ENCODE measurements at places on chromosomes 11 and 22. TPM values are rescaled to one million over a fixed set of nuclear protein-coding genes. Genes with fewer than 3 reads are reported as not detected.

GRCh38 chr22:32103658-32104315, 55.3 kb downstream of the C22orf42 start:
- DNase-seq, result no peak
- H3K36me3 ChIP-seq, result no peaks in the 10 kb centered on the region
- no peaks in the 10 kb centered on the region for H3K27me3 ChIP-seq
- no peak overlapping the region for H3K4me3 ChIP-seq
- no peak overlapping the region for H3K27ac ChIP-seq

DNA sequence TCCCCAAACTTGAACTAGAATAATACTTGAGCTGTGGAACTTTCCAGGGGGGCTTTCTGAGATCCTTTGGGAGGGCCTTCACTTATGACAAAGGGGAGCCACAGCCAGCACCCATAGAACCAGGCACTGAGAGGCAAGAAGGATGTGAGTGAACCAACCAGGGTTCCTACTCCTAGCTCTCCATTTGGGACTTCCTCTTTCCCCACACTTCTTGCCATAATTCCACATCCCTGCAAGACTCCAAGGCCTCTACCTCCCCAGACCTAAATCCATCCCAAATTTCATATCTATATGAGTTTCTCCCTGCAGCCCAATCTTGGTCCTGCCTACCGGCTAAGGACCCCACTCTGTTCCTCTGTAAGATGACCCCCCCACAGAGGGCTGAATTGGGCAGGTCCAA, 31.5 kb downstream of the NRXN2 start:
- no peak overlapping the region for H3K27ac ChIP-seq
- no peak for DNase-seq
- no peaks in the 10 kb centered on the region for H3K27me3 ChIP-seq
- no peaks in the 10 kb centered on the region for H3K36me3 ChIP-seq
- peaks cover 4% of the 10 kb centered on the region for H3K4me1 ChIP-seq
- H3K4me3 ChIP-seq, result no peak overlapping the region

DNA sequence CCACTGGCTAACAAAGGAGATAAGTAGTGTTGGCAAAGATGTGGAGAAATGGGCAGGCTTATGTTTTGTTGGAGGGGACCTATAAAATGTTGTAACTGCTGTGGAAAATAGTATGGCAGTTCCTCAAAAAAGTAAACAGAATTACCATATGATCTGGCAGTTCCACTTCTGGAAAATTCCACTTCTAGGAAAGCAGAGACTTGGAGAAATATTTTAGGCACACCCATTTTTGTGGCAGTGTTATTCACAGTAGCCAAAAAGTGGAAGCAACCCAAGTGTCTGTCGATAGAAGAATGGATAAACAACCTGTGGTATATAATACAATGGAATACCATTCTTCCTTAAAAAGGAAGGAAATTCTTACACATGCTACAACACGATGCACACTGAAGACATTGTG, 57.0 kb upstream of the ADORA2A start:
- no peaks in the 10 kb centered on the region for H3K27me3 ChIP-seq
- peaks cover 2% of the 10 kb centered on the region for H3K36me3 ChIP-seq
- no peaks in the 10 kb centered on the region for H3K4me1 ChIP-seq
- H3K4me3 ChIP-seq, result no peak overlapping the region
- no peak for DNase-seq

GRCh38 chr11:45216031-45216430, 69.6 kb downstream of the PRDM11 start:
- no peaks in the 10 kb centered on the region for H3K27me3 ChIP-seq
- H3K4me3 ChIP-seq, result no peak overlapping the region
- no peaks in the 10 kb centered on the region for H3K4me1 ChIP-seq

DNA sequence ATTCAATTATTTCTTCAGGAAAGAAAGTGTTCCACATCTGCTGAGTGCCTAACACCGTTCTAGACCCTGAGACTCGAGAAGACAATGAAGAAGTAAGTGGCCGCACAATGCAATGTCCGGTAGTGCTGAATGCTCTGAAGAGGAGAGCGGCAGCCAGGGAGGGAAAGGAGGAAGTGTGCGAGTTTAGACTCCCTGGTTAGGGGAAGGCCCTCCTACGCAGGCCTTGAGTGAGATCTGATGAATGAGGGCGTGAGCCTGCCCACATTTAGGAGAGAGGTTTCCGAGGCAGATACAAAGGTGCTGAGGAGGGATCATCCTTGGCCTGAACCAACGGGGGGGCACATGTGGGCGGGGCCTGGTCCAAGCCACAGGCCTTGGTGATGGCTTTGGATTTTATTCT, 558.6 kb downstream of the NTM start:
- no peak overlapping the region for H3K4me3 ChIP-seq
- H3K27ac ChIP-seq, result no peak overlapping the region
- no peak for DNase-seq
- no peaks in the 10 kb centered on the region for H3K4me1 ChIP-seq
- no peaks in the 10 kb centered on the region for H3K36me3 ChIP-seq

DNA sequence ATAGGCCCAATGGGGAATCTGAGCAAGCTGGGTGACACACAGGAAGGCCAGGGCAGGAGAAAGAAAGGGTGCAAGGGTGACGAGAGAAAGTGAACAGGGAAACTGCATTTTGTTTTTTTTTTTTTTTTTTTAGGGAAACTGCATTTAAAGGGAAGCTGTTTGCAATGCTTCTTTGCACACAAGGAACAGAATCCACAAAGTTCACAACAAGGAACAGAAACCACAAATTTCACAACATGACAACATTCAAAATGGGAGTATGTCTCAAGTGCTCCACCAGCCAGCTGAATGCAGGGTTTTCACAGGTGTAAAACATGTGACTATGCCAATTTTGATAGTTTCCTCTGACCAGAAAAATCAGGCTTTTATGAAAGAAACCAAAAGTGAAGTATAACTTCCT, 6.8 kb upstream of the PLAAT3 start:
- peaks cover 19% of the 10 kb centered on the region for H3K4me1 ChIP-seq
- no peaks in the 10 kb centered on the region for H3K27me3 ChIP-seq
- no peak overlapping the region for H3K27ac ChIP-seq
- DNase-seq, result no peak

DNA sequence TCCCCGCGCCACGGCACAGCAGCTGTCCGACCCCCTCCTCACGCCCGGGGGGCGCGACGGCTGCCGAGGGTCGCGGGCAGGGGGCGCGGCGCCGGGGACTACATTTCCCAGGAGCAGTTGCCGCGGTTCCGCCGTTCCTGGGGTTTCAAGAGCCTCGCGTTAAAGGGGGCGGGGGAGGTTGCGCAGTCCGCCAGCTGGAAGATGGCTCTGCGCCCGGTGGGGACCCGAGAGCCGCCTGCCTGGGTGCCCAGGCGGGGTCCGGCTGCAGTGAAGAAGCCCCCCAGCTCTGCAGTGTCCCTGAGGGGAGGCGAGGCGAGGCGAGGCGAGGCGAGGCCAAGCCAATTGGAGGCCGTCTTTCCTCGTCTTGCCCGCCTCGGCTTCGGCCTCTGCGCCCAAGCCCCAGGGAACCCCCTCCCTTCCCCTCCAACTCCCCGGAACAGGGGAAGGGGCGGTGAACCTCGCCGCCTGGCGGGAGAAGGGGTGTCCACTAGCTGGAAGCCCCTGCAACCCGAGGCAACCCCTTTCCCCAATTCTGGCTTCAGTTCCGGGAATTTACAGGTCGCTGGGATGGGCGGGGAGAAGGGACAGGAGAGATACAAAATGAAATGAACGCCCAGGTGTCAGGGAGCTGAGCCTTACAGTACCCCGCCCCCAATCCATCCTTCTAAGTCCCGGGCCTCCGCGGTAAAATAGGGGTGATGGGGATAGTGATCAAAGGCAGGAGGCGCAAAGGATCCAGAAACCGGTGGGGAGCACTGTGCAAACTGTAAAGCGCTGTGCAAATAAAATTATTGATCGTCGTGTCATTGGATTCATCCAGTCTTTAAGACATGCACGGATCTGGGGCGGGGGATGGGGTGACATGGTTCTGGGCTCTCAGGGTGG, 5.2 kb upstream of the GCAT start:
- peaks cover 6% of the 10 kb centered on the region for H3K4me1 ChIP-seq
- peak; percentile 67 for DNase-seq
- H3K27me3 ChIP-seq, result no peaks in the 10 kb centered on the region
- peak overlapping the region; percentile 43 for H3K4me3 ChIP-seq
- H3K27ac ChIP-seq, result no peak overlapping the region
- H3K36me3 ChIP-seq, result no peaks in the 10 kb centered on the region

GRCh38 chr22:37235897-37236607, 8.0 kb downstream of the RAC2 start:
- no peak overlapping the region for H3K27ac ChIP-seq
- no peak for DNase-seq
- H3K27me3 ChIP-seq, result no peaks in the 10 kb centered on the region
- H3K36me3 ChIP-seq, result no peaks in the 10 kb centered on the region

DNA sequence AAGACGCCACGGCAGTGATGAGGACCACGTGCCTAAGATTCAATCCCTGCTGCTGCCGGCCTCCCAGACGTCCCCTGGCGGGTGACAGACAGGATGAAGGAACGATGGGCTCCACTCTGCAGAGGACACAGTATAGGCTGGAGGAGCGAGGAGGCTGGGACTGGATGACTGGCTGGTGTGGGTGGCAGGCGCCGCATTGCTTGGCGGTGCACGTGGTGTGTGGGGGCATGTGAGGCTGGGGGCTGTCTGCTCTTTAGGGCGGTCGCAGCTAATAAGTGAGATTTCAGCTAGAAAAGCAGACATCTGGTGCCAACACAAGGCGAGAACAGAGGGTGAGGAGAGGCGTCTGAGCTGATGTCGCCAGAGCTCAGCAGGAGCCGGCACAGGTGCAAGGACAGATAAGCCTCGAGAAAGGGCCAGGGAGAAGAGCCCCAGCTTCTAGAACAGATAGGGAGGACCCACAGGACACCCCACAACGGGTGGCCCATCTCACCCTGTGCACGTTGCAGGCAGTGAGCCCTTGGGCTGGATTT, 33.2 kb downstream of the TSPAN4 start:
- H3K36me3 ChIP-seq, result no peaks in the 10 kb centered on the region
- no peaks in the 10 kb centered on the region for H3K27me3 ChIP-seq
- no peak overlapping the region for H3K4me3 ChIP-seq
- DNase-seq, result no peak
- peaks cover 10% of the 10 kb centered on the region for H3K4me1 ChIP-seq

DNA sequence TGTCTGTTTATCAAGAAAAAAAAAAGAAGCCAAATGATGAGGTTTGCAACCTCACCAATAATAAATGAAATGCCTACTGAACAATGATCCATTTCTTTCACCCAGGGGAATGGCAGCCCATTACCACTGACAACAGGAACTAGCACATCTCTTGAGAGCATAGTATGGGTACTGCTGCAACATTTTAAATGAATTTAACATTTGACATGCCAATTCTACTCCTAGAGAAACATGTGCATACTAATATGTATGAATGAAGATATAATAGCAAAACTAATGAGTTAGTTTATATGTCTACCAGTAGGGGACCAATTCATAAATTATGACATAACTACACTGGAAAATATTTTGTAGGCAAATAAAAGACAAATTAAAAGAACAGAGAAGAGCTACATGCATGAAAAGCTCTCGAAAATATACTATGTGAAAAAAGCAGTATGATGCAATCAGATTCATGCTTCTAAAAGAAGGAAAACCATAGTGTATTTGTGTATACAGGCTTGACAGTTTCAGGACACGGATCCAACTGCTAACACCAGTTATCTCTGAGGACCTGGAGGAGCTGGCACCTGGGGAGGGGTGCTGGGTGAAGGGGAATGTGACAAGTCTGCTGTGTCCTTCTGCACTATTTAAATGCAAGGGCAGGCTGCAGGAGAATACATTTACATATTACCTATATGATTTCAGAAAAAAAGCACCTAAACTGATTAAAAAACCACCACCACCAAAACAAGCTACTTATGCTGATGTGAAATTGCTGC, 6.9 kb downstream of the SMCO4 start:
- H3K4me3 ChIP-seq, result no peak overlapping the region
- H3K4me1 ChIP-seq, result no peaks in the 10 kb centered on the region
- H3K27ac ChIP-seq, result no peak overlapping the region
- no peaks in the 10 kb centered on the region for H3K27me3 ChIP-seq
- H3K36me3 ChIP-seq, result no peaks in the 10 kb centered on the region
- DNase-seq, result no peak

DNA sequence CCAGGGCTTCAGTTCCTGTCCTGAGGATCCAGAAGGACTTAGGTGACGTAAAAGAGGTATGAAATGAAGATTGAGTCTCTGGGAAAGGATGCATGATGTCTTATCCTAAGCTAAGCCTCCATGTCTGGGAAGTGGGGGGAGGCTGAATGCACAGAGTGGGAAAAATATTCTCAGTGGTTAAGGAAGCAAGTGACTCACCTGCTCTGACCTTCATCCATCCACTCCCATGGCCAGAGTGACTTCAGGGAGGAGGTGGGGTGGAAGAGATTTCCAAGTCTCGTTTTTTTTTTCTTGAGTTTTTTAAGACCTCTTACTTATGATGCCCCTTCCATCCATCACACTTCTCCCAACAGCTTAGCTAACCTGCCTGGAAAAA, 32.5 kb upstream of the POLD3 start:
- DNase-seq, result no peak
- H3K27me3 ChIP-seq, result no peaks in the 10 kb centered on the region
- no peaks in the 10 kb centered on the region for H3K36me3 ChIP-seq
- no peak overlapping the region for H3K4me3 ChIP-seq
- no peaks in the 10 kb centered on the region for H3K4me1 ChIP-seq

DNA sequence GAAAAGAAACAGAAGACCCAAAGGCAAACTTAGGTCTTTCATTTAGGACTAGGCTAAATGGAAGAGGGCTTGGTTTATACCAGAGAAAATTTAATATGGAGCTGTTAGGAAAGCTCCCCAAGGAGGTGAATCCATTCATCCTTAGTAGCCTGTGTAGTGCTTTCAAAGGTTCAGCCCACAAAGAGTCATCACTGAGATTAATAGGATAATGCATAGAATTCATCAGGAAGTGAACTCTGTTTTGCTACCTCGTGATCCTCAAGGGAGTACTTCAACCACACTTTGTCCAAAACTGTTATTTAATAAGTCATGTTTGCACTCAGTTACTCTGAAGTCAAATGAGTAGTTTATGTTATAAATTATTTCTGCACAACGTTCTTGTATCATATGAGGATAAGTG, 43.3 kb upstream of the MMP7 start:
- no peak overlapping the region for H3K4me3 ChIP-seq
- no peak for DNase-seq
- H3K27ac ChIP-seq, result no peak overlapping the region
- no peaks in the 10 kb centered on the region for H3K4me1 ChIP-seq
- H3K27me3 ChIP-seq, result no peaks in the 10 kb centered on the region

- no peaks in the 10 kb centered on the region for H3K27me3 ChIP-seq
- DNase-seq, result no peak
- H3K27ac ChIP-seq, result no peak overlapping the region
- H3K4me1 ChIP-seq, result no peaks in the 10 kb centered on the region
These were observed 9.9 kb upstream of the TALDO1 start for GRCh38 chr11:737366-737765.

DNA sequence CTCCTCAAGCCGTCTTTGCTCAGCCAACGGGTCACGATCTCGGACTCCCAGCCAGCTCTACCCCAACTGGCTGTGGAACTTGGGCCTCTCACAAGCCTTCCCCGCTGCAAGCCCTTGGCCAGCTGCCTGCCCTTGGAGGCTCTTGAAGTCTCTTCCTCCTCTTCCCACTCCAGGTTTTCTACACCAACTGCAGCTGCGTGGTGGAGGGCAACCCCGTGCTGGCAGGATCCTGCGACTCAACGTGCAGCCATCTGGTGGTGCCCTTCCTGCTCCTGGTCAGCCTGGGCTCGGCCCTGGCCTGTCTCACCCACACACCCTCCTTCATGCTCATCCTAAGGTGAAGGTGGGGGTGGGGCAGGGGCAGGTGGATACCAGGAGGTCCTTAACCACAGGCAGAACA, 40.5 kb upstream of the TPBGL start:
- H3K4me1 ChIP-seq, result no peaks in the 10 kb centered on the region
- H3K27me3 ChIP-seq, result no peaks in the 10 kb centered on the region
- H3K36me3 ChIP-seq, result no peaks in the 10 kb centered on the region
- no peak for DNase-seq
- no peak overlapping the region for H3K27ac ChIP-seq

IGSF22 gene
- 1.0 TPM for total RNA-seq

ABCG4 gene
- total RNA-seq, result 0.40 TPM

SAA1 gene
- total RNA-seq, result not detected

CFAP300 gene
- total RNA-seq, result 5.7 TPM

Measured in ovary (tissue), 10 donors.